ENCODE measurements at places on chromosomes 5 and 9.
A peak's percentile ranks its signal among the peaks of the same experiment; 100 is the strongest.

DNA sequence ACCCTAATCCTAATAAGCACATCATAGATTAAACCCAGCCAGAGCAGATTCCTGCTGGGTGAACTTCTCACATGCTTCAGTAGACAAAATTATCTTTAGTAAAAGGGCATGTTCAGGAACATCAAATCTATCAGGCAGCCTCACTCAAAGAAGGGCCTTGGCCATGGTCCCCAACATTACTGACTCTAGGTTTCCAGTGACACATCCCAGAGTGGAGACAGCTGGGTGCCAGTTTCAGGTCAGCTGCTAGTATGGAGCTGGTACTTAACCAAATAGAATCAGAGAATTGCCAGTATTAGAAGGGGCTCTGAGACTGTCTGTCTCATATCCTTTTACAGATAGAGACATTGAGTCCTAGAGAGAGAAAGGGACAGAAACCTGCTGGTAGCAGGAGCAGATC lies 44.1 kb upstream of the GALNT10 start:
- DNase-seq, result no peak

DNA sequence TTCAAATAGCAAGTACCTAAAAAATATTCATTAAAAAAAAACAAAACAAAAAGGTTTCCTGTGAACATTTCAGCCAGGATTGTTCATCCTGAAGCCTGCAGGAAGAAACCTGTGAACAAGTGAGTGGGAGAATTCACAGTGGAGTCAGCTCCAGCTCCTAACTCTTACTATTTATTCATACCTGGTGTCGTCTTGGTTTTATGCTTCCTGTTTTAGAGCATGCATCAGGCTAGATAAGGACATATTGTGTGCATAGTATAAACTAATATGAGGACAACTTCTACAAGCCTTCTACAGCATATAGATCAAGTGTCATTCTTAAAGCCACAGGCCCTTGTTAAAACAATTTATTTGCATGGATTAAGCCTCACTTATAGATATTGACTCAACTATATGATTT lies 169.9 kb downstream of the EFNA5 start:
- no peak for DNase-seq

- peak; percentile 6 for DNase-seq
Observed at GRCh38 chr9:137449081-137449844, 8.1 kb upstream of the ENTPD8 start.

GRCh38 chr5:60161340-60161934 lies 267.9 kb upstream of the PDE4D start:
- no peak for DNase-seq

DNA sequence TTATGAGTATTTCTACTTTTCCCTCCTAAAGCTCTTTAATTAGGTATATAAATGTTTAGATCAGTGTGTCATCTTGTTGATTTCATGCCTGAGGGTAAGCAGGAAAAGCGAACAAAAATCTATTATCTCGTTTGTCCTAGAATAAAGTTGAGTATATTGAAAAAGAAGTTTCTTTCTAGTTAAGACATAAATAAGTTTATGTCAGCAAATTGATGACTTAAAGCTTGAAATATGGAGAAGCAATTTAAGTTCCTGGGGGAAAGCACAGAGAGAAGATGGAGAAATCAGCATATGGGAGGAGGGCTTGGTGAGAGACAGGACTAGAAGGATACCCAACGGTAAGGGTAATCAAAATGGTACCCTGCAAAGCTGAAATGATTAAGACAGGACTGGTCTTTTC lies 813.4 kb downstream of the MTRR start:
- DNase-seq, result no peak

DNA sequence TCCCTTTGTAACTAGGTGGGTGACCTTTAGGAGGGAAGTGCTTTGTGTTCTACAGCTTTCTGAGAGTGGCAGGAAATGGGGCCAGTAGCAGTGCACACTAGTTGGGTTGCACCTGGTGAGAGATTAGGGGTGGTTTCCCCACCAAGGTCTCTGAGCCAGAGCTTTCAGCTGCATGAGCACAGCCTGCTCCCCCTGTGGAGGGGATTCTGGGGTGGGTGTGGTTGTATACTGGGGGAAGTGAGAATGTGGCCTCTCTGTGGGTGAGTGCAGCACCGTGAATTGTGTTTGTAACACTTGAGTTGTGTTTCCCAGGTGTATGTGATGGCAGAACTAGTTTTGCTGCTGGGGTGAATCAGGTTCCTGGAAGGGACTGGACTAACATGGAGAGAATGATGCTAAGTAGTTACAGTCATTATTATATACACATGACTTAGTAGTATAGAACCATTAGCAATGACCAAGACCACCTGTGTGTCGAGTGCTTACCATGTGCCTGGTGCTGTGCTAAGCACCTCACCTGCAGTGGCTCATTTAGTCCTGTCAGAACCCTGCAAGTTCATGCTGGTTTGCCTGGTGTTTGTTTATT lies 11.8 kb upstream of the CXXC5 start:
- DNase-seq, result no peak

- no peak for DNase-seq
Observed at GRCh38 chr5:132850066-132850465, 16.2 kb downstream of the GDF9 start.

- no peak for DNase-seq
Observed at GRCh38 chr5:157431544-157432200, 28.3 kb upstream of the NIPAL4 start.

DNA sequence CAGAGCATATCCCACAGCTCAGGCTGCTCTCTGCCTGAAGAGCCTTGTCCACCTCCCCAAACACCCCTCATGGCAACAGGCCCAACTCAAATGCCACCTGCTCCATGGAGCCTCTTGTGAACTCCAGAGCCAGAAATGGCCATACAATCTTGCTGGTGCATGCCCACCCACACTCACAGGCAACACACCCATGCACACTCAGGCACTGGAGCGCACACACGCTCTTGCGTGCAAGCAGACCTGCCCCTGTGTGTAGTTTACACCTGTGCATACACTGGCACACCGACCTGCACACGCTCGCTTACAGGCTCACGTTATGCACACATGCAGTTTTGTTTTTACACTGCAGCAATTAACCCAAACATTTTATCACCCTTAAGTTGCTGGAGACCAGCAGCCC lies 40.0 kb downstream of the HRH2 start:
- DNase-seq, result no peak

- DNase-seq, result no peak
Observed at GRCh38 chr9:132040246-132040645, 39.4 kb downstream of the MED27 start.

- DNase-seq, result no peak
Observed at GRCh38 chr9:69660304-69660703, 11.9 kb downstream of the APBA1 start.

DNA sequence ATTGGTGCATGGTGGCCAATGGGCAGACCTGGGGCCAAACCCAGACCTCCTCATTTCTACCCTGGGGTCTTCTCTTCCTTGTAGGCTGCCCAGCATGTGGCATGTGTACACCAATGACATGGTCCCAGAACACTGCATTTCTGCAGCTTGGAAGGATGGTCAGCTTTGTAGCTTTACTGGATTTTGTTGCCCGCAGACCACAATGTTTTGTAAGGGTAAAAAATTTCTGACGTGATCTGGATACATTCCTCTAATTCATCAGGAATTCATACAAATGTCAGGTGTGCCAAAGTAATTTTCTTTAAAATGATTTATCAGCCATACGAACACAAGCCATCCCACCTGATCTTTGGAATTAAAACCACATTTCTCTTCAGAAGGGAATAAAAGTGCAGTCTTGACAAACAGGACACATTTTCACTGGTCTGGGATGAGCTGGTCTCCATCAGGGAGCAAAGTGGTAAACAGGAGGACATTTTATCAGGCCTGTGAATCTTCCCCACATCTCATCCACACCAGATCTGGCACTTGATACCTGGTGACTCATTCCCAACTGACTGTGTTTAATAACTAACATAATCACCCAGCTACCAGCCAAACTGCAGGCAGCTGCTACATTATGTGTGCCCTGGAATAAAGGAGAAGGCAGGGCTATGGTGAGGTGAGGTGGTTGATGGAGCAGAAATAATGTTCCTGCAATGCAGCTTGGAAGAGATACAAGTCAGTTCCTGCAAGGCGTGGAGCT lies 103.9 kb downstream of the SPOCK1 start:
- DNase-seq, result no peak

DNA sequence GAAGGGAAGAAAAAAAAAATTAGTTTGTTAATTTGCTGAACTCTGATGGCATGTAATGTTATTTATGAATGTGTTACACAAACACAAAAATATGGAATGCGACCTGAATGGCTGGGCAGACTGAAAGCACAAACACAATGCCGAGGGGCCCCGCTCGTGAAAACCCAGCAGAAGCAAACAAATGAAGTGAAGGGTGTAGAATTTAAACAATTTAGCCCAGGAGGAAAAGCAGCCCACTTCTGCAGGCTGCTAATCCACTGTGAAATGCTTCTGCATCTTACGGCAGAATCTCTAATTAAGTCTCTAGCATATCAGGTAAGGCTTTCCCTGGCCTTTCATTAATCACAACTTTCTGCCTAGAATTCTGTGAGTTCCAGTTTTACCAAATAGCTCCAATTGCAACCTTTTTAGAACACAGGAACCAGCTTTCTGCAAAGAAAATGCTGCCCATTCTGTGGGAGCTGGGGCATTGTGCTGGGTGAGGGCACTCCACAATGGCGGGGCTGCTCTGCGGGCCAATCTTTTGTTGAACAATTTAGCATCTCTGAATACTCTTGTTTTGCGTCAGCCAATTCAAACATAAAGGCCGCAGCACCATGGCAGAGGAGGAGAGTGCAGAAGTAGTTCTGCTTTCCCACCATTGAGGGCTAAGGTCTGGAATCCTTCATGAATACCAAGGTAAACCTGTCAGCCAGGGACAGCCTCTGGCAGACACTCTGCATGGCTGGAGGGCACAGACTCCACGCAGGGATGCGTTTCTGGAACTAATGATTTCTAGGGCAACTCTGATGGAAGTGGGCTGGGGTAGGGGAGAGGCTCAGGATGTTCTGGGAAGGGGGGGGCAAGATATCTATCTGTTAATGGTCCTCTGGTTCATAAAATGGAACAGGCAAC lies 66.4 kb downstream of the PTCH1 start:
- no peak for DNase-seq

DNA sequence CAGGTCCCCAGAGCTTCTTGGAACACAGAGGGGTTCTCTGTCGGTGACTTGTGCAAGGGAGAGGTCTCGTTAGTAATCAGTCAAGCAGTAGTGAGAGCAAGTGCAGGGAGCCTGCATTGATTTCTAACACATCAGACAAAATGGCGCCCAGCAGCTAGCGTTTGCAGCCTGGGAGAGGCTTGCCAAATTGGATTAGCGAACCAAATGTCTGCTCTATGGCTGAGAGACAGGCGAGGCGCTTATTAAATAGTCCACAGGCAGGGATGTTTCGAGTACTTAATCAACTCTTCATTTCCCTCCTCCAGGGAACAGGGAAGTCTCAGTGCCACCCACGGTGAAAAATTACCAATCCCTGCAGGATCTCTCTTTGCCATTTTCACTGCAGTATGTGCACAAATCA lies 131.4 kb upstream of the SHB start:
- DNase-seq, result no peak

GRCh38 chr5:50476549-50476948 lies 35.5 kb upstream of the EMB start:
- DNase-seq, result no peak

DNA sequence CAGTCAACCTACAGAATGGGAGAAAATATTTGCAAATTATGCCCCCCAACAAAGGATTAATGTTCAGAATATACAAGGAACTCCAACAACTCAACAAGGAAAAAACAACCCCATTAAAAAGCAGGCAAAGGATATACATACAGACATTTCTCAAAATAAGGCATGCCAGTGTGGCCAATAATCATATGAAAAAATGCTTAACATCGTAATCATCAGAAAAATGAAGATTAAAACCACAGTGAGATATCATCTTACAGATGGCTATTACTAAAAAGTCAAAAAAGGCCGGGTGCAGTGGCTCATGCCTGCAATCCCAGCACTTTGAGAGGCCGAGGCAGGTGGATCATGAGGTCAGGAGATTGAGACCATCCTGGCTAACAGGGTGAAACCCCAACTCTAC lies 103.2 kb downstream of the KLHL3 start:
- DNase-seq, result no peak

DNA sequence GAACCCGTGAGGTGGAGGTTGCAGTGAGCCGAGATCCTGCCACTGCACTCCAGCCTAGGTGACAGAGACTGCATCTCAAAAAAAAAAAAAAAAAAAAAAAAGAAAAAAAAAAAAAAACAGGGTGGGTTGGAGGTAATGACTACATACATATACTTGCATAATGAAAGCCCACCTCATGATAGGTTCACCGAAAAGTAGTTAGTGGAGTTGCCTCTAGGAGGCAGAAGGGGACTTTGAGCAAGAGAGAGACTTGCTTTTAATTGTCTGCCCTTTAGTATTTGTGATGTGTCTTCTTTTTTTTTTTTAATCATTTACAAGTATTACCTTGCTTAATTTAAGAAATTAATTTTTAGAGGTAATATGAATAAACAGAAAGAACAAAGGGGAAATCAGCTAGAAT lies 99.8 kb downstream of the PPARGC1B start:
- DNase-seq, result no peak

DNA sequence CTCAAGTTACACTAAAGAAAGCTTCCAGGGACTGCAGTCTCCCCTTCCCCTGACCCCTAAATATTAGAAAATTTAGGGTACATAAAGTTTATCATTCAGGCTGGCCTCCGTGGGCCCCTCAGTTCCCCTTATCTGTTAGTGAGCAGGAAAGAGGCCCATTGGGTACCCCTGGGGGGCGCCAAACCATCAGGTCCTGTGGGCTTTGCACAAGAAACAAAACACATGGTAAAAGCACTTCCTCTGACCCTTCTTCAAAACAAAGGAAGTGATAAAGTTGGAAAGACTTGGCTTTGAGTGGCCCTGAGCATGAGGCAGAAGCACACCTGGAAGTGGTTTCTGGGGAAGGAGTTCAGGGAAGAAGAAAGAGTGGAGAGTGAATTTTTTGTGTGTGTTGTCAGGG lies 213.0 kb downstream of the SMARCA2 start:
- no peak for DNase-seq

GRCh38 chr5:124262470-124262869 lies 484.0 kb downstream of the ZNF608 start:
- DNase-seq, result no peak

GRCh38 chr9:73239570-73240265 lies 88.1 kb downstream of the ANXA1 start:
- no peak for DNase-seq

DNA sequence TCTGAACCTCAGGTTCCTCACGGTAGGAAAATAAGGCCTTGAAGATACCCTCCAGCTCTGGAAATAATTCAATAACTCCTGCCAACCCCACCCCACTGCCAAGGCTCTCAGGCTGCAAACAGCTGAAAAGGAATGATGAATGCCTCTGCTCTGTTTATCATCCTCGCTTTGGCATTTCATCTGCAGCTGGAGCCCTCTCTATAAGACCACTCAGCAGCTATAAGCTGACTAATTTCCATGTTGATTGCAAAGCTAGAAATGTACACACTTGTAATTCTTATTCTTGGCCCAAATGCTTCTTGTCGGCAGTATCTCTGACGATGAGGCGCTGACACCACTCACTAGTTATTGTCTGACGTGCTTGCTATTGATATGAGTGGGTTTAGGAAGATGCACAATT lies 408.4 kb upstream of the NMUR2 start:
- no peak for DNase-seq

Data from right kidney (tissue), 9 donors.